K562 (cell line): ENCODE measurements at places on chromosomes 1 and 21. TPM values are rescaled to one million over a fixed set of nuclear protein-coding genes. Genes with fewer than 3 reads are reported as not detected.

NFASC gene
- not detected in 2 replicates for polyA plus RNA-seq

UTP25 gene
- 8.7 and 9.5 TPM in 2 replicates for polyA plus RNA-seq

PTPN7 gene
- 123 and 128 TPM in 2 replicates for polyA plus RNA-seq

F13B gene
- polyA plus RNA-seq, result not detected in 2 replicates

OR2L5 gene
- not detected in 2 replicates for polyA plus RNA-seq

ADORA3 gene
- 0.09 TPM in 1 of 2 replicates, not detected in the other for polyA plus RNA-seq

SLC35F3 gene
- polyA plus RNA-seq, result 0.26 TPM in 1 of 2 replicates, not detected in the other

ATP6V1G3 gene
- not detected in 2 replicates for polyA plus RNA-seq

BEND5 gene
- polyA plus RNA-seq, result not detected in 2 replicates

FCN3 gene
- polyA plus RNA-seq, result not detected in 2 replicates

APCS gene
- polyA plus RNA-seq, result not detected in 2 replicates

ZC3H12A gene
- 9.1 and 11.1 TPM in 2 replicates for polyA plus RNA-seq

FLAD1 gene
- polyA plus RNA-seq, result 85.8 and 98.9 TPM in 2 replicates

SLC39A1 gene
- polyA plus RNA-seq, result 69.5 and 76.1 TPM in 2 replicates

DNA sequence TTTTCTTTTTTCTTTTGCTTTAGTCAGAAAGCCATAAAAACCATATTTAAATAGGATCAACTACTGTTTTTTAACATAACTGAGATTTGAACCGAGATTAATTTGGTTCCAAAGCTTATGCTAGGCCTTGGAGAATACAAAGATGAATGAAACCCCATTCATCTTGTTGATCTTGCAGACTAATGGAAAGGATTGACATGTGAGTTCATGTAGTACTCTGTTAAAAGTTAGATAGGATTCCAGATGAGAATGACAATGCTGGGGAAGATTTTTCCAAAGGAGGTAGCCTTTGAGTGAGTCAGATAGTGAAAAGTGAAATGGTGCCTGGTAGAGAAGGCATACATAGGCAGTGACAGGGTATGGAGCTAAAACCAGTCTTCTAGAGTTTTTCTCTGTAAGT lies 22.7 kb downstream of the RBM15 start:
- DNase-seq, result no peak

DNA sequence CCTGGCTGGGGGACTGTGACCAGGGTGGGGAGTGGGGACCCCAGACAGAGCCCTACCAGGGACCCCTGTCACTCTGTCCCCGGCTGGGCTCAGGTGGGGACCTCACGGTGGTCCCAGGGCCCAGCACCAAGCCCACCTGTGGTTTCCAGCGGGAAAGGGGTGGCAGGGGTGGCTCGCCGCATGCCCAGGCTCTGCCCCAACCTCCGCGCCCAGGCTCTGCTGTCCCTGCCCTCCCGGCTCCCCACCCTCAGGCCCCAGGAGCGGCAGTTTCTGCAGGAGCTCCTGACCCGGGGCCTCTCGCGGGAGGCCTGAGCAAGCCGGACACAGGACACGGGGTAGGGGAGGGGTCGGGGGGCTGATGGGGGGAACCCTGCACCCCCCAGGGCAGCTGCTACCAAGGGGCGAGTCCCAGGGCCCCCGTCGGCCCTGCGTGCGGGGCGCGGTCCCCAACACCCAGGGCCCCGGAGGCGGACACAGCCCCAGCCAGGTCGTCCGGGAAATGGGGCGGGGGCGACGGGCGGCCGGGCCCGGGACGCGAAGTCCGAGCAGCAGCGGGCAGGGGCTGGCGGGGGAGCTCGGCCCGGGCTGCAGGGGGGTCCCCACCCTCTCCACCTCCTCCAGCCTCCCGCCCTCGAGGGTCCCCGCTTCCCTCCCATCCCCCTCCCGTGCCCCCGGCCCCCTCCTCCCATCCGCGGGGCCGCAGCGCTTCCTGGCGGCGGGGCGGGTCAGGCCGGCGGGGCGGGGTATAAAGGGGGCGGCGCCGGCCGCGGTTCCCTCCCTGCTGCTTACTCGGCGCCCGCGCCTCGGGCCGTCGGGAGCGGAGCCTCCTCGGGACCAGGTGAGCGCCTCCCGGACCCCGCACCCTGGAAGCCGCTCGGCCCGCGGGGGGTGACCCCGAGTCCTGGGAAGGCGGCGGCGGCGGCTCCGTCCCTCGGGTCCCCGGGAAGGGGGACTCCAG lies at the start of gene COL6A2:
Gene COL6A2, plus strand, starts transcription at position 777 of the 958 bp plus-strand sequence.
- DNase-seq, result peak; percentile 87

DNA sequence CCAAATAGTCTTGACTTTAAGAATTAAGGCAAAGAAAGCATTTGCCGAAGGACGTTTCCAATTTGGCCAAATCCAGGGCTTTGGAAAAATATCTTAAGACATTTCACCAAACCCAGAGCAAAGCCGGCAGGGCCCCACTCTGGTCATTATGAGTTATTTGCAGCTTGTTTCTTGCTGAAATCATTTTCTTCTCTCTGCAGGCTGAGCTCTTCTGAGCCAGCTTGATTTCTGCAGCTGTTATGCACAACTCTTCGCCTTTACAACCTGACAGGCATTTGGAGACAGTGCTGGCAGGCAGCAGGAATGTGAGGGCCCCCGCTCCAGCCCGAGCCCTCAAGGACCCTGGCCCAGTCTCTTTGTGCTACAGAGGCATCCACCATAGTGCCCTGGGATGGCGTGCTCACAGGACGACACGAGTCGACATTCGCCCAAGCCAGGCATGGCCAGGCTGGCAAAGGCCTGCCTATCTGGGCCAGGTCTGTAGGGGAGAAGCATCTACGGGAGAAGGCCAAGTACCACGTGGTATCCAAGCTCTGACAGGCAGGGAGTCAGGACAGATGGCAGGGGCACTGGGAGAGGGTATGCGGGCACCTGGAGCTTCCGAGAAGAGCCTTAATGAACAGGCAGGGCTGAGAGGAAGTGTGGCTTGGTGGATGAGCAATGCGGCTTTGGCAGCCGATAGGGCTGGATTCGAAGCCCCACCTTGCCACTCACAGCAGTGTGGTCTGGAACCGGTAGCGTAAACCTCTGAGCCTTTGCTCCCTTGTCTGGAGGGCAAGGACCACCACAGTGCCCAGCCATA lies 32.3 kb downstream of the SYF2 start:
- DNase-seq, result no peak

GRCh38 chr1:184734980-184735379 lies 19.7 kb downstream of the EDEM3 start:
- DNase-seq, result no peak

DNA sequence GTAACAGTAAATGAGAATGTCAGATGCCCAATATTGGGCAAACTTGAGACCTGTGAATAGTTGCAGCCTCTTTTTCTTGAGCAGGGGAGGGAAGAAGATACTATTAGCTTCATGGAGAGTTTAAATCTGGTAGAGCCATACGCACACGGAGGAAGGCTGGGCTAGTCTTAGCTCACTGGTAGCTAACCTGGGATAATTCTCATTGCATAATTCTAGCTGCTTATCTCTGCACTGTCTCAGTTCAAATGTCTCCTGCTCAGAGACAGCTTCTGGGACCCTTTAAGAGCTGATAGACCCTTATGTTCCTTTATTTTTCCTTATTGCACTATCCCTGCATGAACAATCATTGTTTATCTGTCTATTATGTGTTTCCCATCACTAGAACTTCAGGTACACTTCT lies 8.4 kb downstream of the C1orf87 start:
- no peak for DNase-seq

GRCh38 chr1:18907917-18908845 lies 5.8 kb upstream of the ALDH4A1 start:
- peak; percentile 62 for DNase-seq

DNA sequence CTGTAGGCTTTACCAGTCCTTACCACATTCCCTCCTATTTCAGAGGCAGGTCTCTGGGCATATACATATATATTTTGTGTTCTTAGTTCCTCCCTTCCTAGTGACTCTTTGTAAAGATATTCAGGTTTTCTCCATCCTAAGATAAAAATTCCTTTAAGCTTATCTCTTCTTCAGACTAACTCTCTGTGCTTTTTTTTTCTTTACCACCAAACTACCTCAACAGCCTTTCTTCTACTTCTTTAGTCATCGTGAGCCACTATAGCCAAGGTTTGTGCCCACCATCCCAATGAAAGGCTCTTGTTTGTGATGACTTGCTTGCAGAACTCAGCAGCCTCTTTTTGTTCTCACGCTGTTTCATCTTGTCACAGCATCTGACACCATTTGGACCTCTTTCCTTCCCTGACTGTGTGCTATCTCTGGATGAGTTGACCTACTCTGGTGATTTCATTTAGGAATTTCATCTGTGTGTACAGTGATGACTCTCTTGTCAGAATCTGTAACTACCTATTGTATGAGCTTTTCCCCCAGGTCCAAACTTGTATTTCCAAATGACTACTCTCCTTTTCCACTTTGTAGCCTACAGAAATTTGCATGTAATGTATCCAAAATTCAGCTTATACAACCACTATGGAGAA lies 59.0 kb upstream of the MACF1 start:
- DNase-seq, result no peak

DNA sequence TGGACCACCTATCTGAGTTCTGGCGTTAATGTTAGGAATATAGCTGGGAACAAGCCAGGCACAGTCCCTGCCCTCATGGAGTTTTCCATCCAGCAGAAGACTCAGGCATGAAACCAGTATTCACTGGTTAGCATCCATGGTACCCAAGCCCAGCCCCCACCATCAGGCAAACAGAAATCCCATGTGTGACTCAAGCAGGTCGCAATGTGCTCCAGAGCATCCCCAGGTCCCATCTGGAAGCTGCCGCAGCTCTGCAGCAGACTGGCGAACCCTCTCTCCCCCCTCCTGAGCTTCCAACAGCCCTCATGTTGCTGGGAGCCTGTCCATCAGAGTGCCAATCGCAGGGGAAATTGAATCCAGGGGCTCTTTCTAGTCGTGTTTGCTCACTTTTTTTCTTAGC lies 174.2 kb downstream of the RRAGC start:
- DNase-seq, result no peak

GRCh38 chr1:161749509-161750407 lies at the start of gene DUSP12:
Gene DUSP12, plus strand, starts transcription at chr1:161749786. Its CDS starts 16 bp downstream, at chr1:161749802.
- peak; percentile 87 for DNase-seq

DNA sequence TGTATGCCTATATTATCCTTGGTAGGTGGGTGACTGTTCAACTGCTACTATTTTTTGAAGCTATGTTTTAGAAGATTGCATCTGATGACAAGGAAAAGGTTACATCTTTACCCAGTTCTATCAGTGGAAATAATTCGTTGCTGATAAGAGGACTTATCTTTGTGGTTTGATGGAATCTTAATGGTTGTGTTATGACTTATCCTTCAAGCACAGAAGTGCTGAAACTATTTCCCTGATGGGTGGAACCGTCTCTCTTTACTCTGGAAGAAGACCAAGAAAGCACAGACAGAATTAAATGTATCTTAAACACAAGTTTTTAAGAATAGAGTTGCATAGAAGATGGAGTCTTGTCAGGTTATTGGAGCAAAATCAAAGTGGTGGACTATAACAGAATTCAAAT lies 437.7 kb upstream of the KAZN start:
- DNase-seq, result no peak

GRCh38 chr1:53419034-53419433 lies 40.2 kb upstream of the DMRTB1 start:
- no peak for DNase-seq

- DNase-seq, result no peak
Measured at GRCh38 chr1:177690996-177691395, 278.9 kb downstream of the SEC16B start.

DNA sequence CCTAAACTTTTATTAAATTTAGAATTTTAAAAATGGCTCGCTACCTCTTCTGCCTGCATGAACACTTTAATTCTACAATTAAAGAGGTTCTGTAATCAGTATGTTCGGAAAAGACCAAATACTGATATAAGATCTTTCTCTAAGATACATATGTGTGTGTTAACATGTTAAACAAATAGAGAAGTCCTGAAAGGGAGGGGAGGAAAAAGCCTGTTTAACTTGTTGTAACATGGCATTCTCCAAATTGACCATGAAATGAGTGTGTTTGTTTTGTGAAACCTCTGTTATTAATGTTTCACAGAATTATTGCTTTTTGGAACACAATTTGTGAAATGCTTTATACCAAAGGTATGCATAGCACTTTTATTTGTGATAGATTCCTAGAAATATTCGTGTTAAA lies 77.0 kb downstream of the MARK1 start:
- DNase-seq, result no peak

DNA sequence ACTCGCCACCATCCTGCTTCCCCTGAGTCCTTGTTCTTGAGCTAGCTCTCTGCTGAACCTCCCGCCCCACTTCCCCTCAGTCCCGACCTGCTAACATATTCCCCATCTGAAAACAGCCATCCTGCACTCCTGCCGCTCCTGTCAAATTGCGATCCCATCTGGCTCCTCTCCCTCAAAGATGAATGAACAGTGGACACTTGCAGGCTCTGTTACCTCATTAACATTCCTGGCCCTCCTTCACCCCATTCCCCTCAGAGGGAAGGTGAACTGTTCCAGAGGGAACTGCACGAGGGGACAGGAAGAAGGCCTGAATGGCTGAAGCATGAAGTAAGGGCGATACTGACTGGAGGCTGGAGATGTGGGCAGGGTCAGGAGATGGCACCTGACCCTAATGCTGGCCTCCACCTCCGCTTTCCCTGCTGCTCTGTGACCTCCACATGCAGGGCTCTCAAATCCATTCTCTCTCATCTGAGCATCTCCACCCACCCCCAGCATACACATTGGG lies 7.4 kb upstream of the CELSR2 start:
- no peak for DNase-seq

DNA sequence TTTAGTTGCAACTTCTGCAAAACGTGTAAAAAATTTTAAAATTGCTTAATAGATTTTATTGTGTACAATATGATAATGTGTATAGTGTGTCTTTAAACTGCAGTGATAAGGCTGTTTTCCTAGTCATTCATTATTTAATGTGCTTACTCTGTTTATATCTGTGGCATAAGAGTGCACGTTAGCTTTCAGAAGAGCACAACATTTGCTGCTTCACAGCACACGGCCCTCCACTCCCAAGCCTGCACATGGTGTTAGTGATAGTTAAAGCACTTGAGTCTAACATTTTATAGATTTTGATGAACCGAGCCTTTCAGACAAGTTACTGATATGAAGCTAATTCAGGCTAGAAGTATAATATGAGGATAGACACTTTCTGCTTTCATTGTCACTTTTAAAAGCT lies 120.6 kb downstream of the ADGRL2 start:
- no peak for DNase-seq

- DNase-seq, result peak; percentile 24
Measured at GRCh38 chr1:96596226-96596922, 125.2 kb upstream of the PTBP2 start.

GRCh38 chr1:109611308-109611990 lies 8.0 kb downstream of the GNAT2 start:
- DNase-seq, result no peak

DNA sequence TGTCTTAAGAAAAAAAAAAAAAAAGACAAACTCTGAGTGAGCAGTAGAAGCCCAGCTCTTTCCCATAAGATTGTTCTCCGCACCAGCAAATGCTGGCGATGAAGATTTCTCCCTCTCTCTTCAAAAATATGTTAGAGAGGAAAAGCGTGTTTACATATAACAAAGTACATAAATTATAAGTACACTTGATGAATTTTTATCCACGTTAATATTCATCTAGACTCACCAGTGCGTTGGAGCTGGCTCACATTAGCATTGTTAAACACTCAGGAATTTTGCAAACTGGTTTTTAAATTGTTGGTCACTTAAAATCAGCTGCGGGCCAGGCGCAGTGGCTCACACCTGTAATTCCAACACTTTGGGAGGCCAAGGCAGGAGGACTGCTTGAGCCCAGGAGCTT lies 56.0 kb downstream of the RUNX3 start:
- no peak for DNase-seq
